ENCODE measurements at places on chromosomes 1 and 21. TPM values are rescaled to one million over a fixed set of nuclear protein-coding genes. Genes with fewer than 3 reads are reported as not detected.

DNA sequence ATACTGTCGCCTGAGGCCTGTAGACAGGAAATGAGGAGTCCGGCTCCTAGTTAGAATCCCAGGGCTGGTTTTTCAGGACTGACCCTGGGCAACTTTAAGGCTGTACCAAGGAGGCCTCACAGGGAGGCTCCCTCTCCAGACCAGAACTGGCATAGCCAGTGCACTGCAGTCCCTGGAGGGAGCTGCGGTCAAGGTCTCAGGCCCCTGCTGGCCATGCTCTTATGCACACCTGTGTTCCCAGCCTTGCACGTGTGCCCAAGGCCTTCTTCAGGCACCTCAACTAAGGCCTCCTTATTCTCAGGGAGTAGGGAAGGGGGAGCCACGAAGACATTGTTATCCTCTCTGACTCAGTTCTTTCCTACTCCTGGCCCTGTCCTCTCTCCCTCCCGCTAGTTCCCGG, 22.0 kb upstream of the IFNAR1 start:
- no peak for DNase-seq

- DNase-seq, result no peak
These were observed 118.0 kb downstream of the IER5 start for GRCh38 chr1:181206513-181206912.

The KPRP gene
- not detected for total RNA-seq

The TRPM2 gene
- total RNA-seq, result 0.21 TPM

- DNase-seq, result peak; percentile 29
These were observed 39.3 kb downstream of the SPAG17 start for GRCh38 chr1:118145721-118146120.

GRCh38 chr1:82455342-82455741, 654.6 kb downstream of the ADGRL2 start:
- no peak for DNase-seq

The FAM131C gene
- 0.71 TPM for total RNA-seq

The TRIM17 gene
- total RNA-seq, result 0.72 TPM

The VSIG8 gene
- total RNA-seq, result not detected

- DNase-seq, result no peak
These were observed 288.3 kb downstream of the TM2D1 start for GRCh38 chr1:61436491-61437120.

DNA sequence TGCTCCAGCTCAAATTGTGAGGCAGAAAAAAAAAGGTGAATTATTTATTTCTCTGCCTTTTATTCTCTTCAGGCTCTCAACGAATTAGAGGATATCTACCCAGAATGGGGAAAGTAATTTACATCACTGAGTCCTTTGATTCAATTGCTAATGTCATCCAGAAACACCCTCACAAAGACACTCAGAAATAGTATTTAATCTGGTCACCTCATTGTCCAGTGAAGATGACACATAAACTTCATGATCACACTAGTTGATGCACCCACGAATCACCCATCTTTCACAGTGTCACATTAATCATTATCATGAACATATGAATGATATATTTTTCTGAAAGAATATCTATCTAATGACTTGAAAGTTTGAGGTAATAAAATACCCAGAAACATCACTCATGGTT, 868.5 kb downstream of the BRINP3 start:
- no peak for DNase-seq

DNA sequence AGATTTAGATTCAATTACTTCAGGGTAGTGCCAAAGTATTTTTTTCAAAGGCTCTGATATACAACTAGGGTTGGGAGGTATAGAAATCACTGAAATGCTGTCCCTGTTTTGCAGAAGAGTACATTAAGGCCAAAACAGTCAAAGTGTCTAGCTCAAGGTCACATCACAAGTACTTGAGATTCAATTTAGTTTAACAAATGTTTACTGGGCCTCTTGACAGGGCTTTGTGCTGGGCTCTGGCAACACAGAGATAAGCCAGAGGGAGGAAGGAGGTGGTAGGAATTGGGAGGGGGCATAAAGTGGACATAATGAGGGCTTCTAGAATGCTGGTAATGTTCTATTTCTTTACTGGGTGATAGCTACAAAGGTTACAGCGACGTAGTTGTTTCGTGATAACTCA, 2.3 kb upstream of the SLC9A1 start:
- DNase-seq, result no peak

All from A673 (cell line).